ENCODE measurements at places on chromosomes 12 and 14.

GRCh38 chr12:48854488-48854887 is 2.5 kb upstream of the DDX23 start:
- no peak for DNase-seq

DNA sequence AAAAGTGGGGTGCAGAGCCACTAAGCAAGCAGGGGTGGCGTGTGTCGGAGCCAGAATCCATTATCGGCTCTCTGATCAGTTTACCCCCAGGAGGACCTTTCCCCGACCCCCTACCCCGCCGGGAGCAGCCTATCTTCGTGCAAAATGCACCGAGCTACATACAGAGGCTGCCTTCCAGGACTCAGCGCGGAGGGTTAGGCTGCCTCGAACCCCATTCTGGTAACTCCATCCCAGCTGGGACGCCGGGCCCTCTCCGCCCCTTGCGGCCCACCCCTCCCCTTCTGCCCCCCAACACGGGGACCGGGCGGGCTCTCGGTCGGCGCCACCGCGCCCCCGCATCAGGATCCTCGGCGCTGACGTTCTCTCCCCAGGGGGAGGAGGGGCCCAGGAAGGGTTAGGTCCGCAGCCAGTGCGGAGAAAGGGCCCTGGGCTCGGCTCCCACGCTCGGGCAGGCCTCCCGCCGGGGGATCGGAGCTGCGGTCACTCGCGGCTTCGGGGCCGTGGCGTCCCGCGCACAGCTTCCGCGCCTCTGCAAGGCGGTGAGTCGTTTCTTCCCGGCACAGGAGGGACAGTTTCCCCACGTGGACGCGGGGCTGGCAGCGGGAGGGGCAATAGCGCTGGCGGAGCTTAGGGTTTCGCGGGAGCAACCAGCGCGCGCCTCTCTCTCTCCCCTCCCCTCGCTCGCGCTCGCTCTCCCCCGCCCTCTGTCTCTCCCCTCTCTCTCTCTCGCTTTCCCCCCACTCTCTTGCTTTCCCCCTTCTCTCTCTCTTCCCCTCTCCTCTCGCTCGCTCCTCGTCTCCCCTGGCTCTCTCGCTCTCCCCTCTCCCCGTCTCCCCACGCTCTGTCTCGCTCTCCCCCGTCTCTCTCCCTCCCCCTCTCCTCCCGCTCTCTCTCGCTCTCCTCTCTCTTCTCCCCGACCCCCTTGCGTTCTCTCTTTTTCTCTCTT is 12.5 kb upstream of the MAP3K9 start:
- DNase-seq, result no peak

GRCh38 chr14:31441273-31442111 is 15.8 kb downstream of the DTD2 start:
- no peak for DNase-seq

- DNase-seq, result no peak
Observed at GRCh38 chr12:89210277-89210676, 142.0 kb downstream of the DUSP6 start.
